ENCODE measurements at places on chromosomes 1 and 21. TPM values are rescaled to one million over a fixed set of nuclear protein-coding genes. Genes with fewer than 3 reads are reported as not detected.

DNA sequence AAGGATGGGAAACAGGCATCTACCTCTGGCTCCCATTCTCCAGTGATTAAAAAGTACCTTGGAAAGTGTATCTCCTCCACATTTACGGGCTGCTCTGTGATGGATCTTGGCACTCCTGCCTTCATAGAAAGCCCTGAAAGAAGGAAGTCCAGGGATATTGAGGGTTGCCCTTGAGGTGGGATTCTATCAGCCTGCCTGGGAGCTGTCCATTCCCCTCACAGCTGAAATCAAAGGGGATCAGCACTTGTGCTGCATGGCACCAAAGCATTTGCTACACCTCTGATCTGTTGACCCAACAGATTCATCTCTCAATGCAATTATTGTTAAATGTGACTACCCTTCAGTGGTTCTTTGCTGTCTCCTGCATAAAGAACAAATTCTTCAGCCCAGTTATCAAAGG, 442.0 kb upstream of the RUNX1 start:
- H3K27ac ChIP-seq: no peak overlapping the region
- no peaks in the 10 kb centered on the region for H3K36me3 ChIP-seq
- no peak overlapping the region for H3K4me3 ChIP-seq

GRCh38 chr21:38869196-38869595, 63.5 kb downstream of the ETS2 start:
- DNase-seq: no peak
- no peak overlapping the region for H3K27ac ChIP-seq
- H3K4me1 ChIP-seq: no peaks in the 10 kb centered on the region
- H3K27me3 ChIP-seq: no peaks in the 10 kb centered on the region
- no peaks in the 10 kb centered on the region for H3K36me3 ChIP-seq
- no peak overlapping the region for H3K4me3 ChIP-seq

- peak; percentile 23 for DNase-seq
- peaks cover 31% of the 10 kb centered on the region for H3K36me3 ChIP-seq
- peak overlapping the region; percentile 93 for H3K4me3 ChIP-seq
- H3K27ac ChIP-seq: peak overlapping the region; percentile 48
- no peaks in the 10 kb centered on the region for H3K27me3 ChIP-seq
Observed at GRCh38 chr1:157137408-157138219, 581 bp downstream of the ETV3 start.

DNA sequence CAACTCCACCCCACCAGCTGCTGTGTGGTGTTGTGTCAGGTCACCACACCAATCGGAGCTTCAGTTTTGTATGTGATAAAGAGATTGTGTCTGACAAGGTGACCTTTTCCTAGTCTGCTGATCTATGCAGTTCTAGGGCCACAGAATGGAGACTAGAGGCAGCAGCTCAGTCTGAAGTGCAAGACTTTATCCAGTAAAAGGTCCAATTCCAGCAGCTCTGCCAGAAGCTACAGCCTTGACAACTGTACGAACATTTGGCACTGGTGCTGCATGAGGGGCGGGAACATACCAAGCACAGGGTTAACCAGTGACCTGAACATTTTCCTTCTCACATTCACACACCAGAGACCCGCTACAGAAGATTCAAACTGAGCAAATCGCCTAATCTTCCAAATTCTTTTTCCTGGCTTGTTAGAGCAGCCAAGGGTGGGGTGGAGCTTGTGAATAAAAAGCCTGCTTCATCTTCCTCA, 9.3 kb downstream of the FMO1 start:
- DNase-seq: no peak
- no peak overlapping the region for H3K27ac ChIP-seq
- H3K4me3 ChIP-seq: no peak overlapping the region

DNA sequence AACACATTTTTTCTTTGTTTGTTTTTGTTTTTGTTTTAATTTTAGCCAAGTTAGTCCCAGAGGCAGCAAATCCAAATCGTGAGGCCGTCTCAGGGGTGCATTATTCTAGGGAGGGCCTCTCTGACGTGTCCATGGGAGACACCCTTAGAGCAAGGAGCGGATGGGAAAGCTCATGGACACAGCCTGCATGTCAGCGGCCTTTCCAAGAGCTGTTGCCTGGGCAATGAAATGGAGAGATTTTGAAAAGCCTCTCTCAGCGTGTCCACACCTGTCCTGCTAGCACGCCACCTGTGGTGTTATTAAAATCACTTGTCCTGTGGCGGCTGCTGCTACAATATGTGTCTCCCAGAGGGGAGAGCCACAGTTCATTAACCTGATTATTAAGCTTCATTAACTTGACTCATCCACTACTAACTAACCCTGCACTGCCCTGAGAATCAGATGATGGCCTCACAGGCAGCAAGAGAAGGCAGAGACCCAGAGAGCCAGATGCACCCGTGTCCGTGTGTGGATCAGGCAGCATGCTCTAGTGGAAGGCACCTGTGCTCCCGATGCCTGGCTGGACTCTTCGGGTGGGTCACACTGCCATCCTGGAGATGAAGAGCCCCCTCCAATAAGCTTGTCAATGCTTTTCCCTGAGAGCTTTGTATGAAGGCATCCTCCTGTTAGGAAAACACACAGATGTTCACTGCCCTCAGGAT, 133.3 kb downstream of the PGBD5 start:
- peaks cover 43% of the 10 kb centered on the region for H3K27me3 ChIP-seq
- no peak overlapping the region for H3K27ac ChIP-seq
- H3K36me3 ChIP-seq: no peaks in the 10 kb centered on the region
- H3K4me3 ChIP-seq: no peak overlapping the region
- no peaks in the 10 kb centered on the region for H3K4me1 ChIP-seq

DNA sequence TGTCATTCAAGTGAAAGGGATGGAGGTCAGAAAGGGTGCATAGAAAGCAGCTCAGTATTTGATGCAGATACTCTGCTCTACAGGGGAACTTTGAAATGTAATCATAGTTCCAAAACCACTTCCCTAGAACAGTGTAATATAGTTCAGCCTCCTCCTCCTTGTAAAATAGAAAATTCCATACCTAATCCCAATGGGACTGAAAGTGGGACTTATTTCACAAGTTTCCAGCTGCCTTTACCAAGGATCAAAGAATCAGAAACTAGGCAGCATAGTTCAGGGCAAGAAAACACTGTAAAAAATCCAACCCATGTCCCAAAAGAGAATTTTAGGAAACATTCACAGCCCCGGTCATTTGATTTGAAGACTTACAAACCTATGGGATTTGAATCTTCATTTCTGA, 8.1 kb upstream of the TMCO2 start:
- H3K4me1 ChIP-seq: peaks cover 32% of the 10 kb centered on the region
- no peaks in the 10 kb centered on the region for H3K27me3 ChIP-seq
- no peak for DNase-seq
- no peak overlapping the region for H3K4me3 ChIP-seq
- H3K27ac ChIP-seq: no peak overlapping the region

DNA sequence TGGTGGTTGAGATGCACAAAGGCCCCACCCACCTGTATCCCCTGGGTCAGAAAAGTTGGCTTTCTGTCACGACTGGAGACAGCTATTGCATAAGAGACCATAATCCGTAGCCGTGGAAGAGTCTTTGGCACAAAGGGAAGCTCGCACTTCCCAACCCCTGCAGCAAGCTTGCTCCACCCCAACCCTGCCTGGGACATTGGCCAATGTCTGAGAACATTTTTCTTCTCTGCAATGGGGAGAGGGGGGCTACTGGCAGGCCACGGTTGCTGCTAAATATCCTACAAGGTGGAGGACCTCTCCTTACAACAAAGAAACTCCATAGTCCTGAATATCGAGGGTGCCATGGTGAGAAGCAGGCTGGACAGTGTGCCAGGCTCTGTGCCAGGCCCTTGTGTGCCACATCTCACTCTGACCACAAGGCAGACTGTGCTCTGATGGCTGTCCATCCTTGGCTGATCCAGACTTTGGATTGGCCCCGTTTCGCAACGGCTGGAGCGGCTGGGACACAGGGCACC, 104.1 kb downstream of the CSMD2 start:
- H3K27me3 ChIP-seq: no peaks in the 10 kb centered on the region
- no peak for DNase-seq
- no peak overlapping the region for H3K4me3 ChIP-seq

- H3K4me3 ChIP-seq: no peak overlapping the region
- no peak overlapping the region for H3K27ac ChIP-seq
- no peaks in the 10 kb centered on the region for H3K36me3 ChIP-seq
- no peaks in the 10 kb centered on the region for H3K4me1 ChIP-seq
Observed at GRCh38 chr1:194705123-194705854, 1518.9 kb upstream of the B3GALT2 start.

- H3K4me1 ChIP-seq: no peaks in the 10 kb centered on the region
- no peaks in the 10 kb centered on the region for H3K36me3 ChIP-seq
- DNase-seq: no peak
- no peak overlapping the region for H3K4me3 ChIP-seq
Observed at GRCh38 chr1:237287876-237288521, 246.0 kb downstream of the RYR2 start.

DNA sequence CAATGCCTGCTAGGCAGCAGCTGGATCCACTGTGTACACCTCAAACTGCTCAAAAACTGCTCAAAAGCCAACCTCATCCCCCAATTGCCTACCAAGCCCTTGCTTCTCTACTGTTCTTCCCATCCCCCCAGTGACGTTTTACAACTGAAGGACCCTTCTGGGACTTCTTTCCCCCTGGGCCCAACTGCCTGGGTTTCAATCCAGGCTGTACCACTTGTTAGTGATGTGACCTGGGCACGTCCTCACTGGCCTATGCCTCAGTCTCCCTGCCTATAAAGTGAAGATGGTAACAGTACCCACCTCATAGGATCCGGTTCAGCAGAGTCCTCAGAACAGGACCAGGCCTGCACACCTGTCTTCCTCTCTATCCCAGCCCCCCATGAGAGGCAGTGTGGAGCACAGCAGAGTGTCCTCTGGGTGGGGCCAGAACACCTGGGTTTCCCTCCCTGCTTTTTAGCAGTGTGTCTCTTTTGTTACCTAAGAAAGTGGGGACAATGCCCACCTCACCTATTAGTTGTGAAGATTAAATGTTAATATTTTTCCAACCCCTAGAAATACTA, 1.9 kb upstream of the TEKT2 start:
- no peak overlapping the region for H3K27ac ChIP-seq
- no peak for DNase-seq
- no peaks in the 10 kb centered on the region for H3K4me1 ChIP-seq
- H3K36me3 ChIP-seq: no peaks in the 10 kb centered on the region
- no peaks in the 10 kb centered on the region for H3K27me3 ChIP-seq
- H3K4me3 ChIP-seq: no peak overlapping the region

DNA sequence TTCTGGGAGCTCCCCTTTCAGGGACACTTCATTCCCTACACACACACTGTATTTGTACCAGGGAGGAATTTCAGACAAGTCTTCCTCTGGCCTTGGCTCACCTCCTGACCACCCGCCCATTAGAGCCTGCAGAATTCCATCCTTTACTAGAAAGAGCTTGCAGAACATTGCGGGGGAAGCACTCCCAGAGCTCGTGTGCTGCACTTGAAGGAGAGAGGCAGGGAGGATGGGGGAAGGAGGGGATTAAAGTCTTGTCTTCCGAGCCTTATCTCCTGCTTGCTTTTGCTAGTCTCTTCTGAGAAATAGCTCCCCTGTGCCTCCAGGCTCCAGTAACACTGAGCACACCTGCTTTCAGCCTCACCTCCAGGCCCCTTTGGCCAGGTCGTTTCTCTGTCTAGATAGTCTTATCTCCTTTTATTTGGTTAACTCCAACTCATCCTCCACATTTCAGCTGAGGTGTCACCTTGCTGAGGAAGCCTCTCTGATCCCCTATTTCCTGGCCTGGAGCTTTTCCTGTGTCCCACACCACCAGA, 62.0 kb downstream of the PCNX2 start:
- H3K27me3 ChIP-seq: no peaks in the 10 kb centered on the region
- peaks cover 5% of the 10 kb centered on the region for H3K36me3 ChIP-seq
- no peak overlapping the region for H3K4me3 ChIP-seq
- peaks cover 11% of the 10 kb centered on the region for H3K4me1 ChIP-seq
- H3K27ac ChIP-seq: no peak overlapping the region
- DNase-seq: no peak

- H3K27me3 ChIP-seq: no peaks in the 10 kb centered on the region
- H3K36me3 ChIP-seq: no peaks in the 10 kb centered on the region
- peaks cover 21% of the 10 kb centered on the region for H3K4me1 ChIP-seq
- DNase-seq: no peak
- H3K27ac ChIP-seq: no peak overlapping the region
Observed at GRCh38 chr21:44885615-44886014, 12.1 kb upstream of the PTTG1IP start.

- H3K4me3 ChIP-seq: no peak overlapping the region
- peaks cover 8% of the 10 kb centered on the region for H3K4me1 ChIP-seq
- DNase-seq: peak; percentile 54
- H3K27me3 ChIP-seq: no peaks in the 10 kb centered on the region
Observed at GRCh38 chr1:64505944-64506655, 36.2 kb downstream of the CACHD1 start.

GRCh38 chr21:33703750-33704606, 61.7 kb downstream of the ITSN1 start:
- DNase-seq: no peak
- H3K27me3 ChIP-seq: no peaks in the 10 kb centered on the region
- no peaks in the 10 kb centered on the region for H3K36me3 ChIP-seq

- H3K4me3 ChIP-seq: no peak overlapping the region
- H3K36me3 ChIP-seq: no peaks in the 10 kb centered on the region
- H3K27me3 ChIP-seq: no peaks in the 10 kb centered on the region
- H3K4me1 ChIP-seq: peaks cover 11% of the 10 kb centered on the region
Observed at GRCh38 chr1:179043266-179043665, 17.6 kb downstream of the FAM20B start.

DNA sequence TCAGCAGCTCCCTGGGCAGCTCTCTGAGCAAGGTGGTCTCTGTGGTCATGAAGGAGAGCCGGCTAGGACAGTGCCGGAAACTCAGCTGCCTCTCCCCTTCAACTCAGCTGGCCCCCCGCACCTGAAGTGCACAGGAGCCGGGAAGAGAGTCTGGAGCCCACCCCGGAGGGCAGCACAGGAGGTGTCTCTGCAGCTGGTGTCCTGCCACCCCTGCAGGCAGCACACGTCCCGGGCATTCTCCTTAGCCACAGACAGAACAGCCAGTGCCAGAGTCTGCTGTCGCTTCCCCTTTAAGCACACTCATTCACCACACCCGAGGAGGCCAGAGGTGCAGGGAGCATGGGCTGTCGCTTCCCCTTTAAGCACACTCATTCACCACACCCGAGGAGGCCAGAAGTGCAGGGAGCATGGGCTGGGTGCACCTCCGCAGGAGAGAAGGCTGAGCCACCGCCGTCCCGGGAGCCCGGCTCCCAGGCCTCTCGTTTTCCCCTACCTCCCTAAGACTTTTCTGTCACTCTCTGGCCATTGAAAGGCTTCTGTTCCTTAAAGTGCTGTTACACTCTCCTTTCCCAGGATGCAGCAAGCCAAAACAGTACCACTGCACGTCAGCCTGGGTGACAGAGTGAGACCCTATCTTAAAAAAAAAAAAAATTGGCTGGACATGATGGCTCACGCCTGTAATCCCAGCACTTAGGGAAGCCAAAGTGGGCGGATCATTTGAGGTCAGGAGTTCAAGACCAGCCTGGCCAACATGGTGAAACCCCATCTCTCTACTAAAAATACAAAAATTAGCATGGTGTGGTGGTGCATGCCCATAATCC, 16.9 kb upstream of the SAMD11 start:
- H3K4me1 ChIP-seq: peaks cover 26% of the 10 kb centered on the region
- H3K27me3 ChIP-seq: no peaks in the 10 kb centered on the region
- no peak overlapping the region for H3K4me3 ChIP-seq
- H3K27ac ChIP-seq: peak overlapping the region; percentile 13

- peak; percentile 96 for DNase-seq
- peak overlapping the region; percentile 78 for H3K27ac ChIP-seq
- no peaks in the 10 kb centered on the region for H3K27me3 ChIP-seq
Observed at GRCh38 chr21:34900376-34900775, 148.7 kb downstream of the RUNX1 start.

The TP53BP2 gene
- 32.0 TPM for total RNA-seq

The PDE9A gene
- 0.33 TPM for total RNA-seq

The SLC2A5 gene
- not detected for total RNA-seq

The TTC39A gene
- total RNA-seq: 12.3 TPM

The S100A3 gene
- 4.6 TPM for total RNA-seq

The RORC gene
- total RNA-seq: not detected

The CDC42SE1 gene
- total RNA-seq: 61.4 TPM

The MMEL1 gene
- total RNA-seq: 1.8 TPM

Measured in PC-3 (cell line).